COLO829 (cell line): ENCODE measurements at places on chromosomes 16 and 17.
A peak's percentile ranks its signal among the peaks of the same experiment; 100 is the strongest.

- no peak for DNase-seq
These were observed 84.0 kb upstream of the RPH3AL start for GRCh38 chr17:436571-436970.

- DNase-seq: no peak
These were observed 12.3 kb upstream of the MPRIP start for GRCh38 chr17:17029938-17030337.

DNA sequence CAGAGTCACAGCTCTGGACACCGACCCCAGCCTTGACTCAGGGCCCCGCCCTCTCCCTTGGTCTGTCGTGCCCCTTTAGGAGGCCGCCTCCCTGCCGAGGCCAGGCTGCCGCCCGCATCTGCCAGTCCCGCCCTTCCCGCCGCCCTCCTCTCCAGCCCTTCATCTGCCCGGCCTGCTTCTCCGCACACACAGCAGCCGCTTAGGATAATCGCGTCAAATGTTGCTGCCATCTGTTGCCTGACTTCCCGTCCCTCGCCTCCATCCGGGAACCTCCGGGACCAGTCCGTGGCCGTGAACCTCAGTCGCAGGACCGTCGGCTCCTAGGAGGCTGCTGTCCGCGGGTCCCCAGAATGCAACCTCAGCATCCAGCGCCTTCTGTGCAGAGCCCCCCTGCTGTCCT, 11.9 kb downstream of the GSE1 start:
- no peak for DNase-seq

GRCh38 chr17:73952082-73952479, 251.4 kb upstream of the RPL38 start:
- no peak for DNase-seq

DNA sequence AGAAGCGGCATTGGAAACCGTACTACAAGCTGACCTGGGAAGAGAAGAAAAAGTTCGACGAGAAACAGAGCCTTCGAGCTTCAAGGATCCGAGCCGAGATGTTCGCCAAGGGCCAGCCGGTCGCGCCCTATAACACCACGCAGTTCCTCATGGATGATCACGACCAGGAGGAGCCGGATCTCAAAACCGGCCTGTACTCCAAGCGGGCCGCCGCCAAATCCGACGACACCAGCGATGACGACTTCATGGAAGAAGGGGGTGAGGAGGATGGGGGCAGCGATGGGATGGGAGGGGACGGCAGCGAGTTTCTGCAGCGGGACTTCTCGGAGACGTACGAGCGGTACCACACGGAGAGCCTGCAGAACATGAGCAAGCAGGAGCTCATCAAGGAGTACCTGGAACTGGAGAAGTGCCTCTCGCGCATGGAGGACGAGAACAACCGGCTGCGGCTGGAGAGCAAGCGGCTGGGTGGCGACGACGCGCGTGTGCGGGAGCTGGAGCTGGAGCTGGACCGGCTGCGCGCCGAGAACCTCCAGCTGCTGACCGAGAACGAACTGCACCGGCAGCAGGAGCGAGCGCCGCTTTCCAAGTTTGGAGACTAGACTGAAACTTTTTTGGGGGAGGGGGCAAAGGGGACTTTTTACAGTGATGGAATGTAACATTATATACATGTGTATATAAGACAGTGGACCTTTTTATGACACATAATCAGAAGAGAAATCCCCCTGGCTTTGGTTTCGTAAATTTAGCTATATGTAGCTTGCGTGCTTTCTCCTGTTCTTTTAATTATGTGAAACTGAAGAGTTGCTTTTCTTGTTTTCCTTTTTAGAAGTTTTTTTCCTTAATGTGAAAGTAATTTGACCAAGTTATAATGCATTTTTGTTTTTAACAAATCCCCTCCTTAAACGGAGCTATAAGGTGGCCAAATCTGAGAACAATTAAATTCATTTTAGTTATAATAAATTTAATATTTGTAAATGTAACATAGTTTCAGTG, 1.7 kb downstream of the HEXIM1 start:
- no peak for DNase-seq

GRCh38 chr17:60436676-60437075, 14.4 kb downstream of the CHCT1 start:
- DNase-seq: no peak

DNA sequence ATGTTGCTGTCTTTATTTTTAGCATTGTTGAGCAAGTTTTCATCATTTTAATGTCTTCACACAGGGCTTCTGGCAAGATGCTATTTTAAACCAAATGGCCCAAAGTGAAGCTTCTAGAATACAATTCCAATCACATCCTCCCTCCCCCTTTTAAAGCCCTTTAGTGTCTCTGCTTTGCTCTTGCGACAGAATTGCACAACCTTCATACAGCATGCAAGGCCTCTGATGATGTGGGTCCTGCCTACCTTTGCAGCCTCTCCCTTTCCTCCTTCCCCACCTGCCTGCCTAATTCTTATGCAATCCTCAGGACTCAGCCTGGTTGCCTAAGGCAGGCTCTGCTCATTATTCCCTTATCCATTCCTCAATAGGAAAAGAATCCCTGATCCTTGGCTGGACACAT, 381.7 kb downstream of the SLC39A11 start:
- no peak for DNase-seq

GRCh38 chr16:83393196-83393981, 414.4 kb upstream of the HSBP1 start:
- DNase-seq: no peak

GRCh38 chr17:42342242-42343008, 45.8 kb downstream of the STAT3 start:
- DNase-seq: no peak

GRCh38 chr16:4801962-4802658, at the start of gene ROGDI:
Gene ROGDI (minus strand): TSS chr16:4802633. CDS start chr16:4802571, 62 bp downstream.
- DNase-seq: peak; percentile 15

DNA sequence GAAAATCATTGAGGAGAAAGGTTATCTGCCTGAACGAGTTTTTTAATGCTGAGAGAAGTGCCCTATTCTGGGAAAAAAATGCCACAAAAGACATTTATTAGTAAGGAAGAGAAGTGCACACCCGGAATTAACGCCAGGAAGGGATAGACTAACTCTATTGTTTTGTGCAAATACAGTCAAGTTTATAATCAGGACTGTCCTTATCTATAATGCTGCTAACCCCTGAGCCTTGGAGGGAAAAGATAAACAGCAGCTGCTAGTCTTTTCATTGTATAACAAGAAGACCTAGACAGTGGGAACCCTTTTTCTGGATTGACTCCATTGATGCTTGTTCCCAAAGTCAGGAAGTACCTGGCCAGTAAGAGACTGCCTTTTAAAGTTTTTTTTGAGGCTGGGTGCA, 26.5 kb downstream of the BCAS3 start:
- DNase-seq: no peak

DNA sequence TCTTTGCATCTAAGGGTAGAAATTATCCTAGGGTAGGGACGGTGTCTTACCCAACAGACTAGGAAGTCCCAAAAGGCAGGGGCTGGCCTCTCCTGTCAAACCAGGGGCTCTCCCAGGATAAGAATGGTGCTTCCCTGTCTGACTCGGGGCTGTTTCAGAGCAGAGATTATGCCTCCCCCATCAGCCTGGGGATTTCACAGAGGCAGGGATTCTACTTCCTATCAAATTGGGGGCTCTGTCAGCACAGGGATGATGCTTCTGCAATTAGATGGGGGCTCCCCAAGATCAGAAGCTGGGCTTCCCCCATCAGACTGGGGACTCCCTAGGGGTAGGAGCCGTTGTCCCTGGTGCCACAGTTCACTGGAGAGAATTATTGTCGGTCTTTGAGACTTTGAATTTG, 2.3 kb downstream of the NXPH3 start:
- no peak for DNase-seq
